ENCODE measurements at places on chromosomes 1 and 21.

DNA sequence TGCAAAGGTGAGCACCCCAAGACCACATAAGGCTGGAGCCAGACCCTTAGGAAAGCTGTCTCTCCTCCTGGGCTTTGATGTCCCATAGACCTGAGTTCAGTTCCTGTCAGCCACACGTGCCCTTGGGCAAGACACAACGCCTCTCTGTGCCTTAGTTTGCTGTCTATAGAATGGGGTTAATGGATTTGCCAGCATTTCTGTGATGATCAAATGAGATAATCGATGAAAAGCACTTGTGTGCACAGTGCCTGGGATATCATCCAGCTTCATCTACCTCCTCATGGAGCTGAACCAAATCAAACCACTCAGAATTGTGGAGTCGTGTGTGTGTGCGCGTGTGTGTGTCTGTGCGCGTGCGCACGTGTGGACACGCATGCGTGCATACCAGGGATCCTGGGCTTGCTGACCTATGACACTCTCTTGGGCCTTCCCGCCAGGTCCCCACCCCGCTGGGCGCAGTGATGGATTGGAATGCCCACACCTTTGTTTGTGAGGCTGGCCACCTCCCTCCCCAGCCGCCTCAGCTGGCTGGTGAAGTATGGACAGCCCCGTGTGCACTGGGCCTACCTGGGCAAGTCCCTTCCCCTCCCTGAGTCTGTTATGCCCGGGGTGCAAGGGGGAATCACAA lies 5.2 kb downstream of the TTC22 start:
- DNase-seq: no peak

DNA sequence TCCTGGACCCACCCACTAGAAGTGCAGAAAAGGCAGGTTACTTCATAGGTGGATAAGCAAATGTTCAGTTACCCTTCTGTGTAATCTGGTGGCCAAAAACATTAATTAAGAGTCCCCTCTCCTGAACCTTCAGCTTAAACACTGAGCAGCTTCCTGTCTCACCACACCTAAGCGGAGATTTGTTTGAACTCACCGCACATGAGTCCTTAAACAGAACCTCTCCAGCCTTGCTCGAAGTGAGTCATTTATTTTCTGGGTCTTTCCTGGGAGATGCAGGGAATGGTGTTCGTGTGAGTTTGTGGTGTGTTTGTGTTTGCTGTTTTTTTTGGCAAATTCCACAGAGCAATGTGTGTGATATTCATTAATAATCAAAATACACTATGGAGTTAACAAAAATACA lies 7.6 kb upstream of the FNBP1L start:
- DNase-seq: no peak

- DNase-seq: no peak
Observed at GRCh38 chr1:93878501-93878888, 511 bp downstream of the DNTTIP2 start.

GRCh38 chr1:217896490-217896889 lies 265.3 kb downstream of the SPATA17 start:
- no peak for DNase-seq

GRCh38 chr1:1678581-1679380 lies 13.8 kb downstream of the SLC35E2B start:
- no peak for DNase-seq

DNA sequence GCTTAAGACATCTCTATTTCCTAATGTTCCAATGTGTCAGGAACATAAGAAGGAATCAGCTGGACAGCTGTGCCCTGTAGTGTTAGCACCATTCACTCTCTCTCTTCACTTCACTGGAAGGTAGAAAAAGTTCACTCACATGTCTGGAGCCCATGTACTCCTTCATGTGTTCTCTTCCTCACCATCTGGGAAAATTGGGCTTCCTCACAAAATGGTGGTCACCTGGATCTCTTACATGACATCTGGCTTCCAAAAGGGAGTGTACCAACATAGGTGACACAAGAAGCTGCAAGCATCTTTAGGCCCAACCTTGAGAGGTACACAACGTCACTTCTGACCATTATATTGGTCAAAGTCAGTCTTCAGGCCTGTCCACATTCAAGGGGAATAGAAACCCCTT lies 882.6 kb downstream of the LTN1 start:
- no peak for DNase-seq

DNA sequence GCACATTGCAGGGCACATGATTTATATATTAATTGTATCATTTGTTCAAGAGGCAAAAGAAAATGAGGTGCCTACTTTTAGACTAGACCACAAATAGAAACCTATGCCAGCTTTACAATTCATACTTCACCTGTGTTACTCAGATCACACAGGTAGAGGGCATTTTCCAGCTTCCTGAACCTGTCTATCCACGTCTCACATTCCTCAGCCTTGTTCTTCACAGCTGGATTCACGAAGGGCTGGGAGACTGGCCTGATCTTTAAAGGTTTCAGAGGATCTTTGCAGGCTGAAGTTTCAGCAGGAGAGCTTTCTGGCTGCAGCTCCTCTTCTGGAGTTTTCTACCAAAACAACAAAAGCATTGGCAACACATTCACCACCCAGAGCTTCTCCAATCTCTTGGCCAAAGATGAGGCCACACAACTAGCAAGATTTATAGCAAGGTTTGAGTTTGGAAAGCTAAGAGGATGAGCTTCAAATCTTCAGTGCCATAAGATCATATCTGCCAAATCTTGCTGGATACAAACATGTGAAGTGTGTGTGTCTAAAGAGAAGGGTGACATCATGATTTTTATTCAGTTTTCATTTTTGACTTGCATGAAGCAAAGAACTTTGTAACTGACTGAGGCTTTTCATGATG lies 71.0 kb upstream of the CYP2J2 start:
- no peak for DNase-seq

GRCh38 chr1:173249349-173249748 lies 42.2 kb upstream of the TNFSF4 start:
- DNase-seq: no peak

DNA sequence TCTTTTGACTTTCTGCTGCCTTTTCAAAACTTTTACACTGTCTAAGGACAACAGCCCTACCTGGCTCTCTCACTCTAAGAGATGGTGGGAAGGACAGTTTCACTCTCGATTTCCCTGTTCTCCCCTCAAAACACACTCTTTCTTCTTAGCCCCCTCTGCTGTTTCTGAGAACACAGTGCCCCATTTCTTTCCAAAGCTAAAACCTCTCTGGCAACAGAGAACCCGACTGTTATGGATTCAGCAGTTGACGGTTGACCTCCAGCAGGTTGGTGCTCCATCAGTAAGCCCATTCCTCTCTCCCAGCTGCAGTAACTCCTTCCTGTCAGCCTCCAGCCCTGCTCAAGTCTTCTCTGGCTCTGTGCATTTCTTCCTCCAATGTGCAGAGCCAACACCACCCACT lies 88.2 kb upstream of the ABCD3 start:
- DNase-seq: no peak

- DNase-seq: no peak
Observed at GRCh38 chr21:38825269-38825668, 19.5 kb downstream of the ETS2 start.

Data from dorsolateral prefrontal cortex (tissue), 122 donors.